Endothelial cell of coronary artery (primary cell): ENCODE measurements at places on chromosomes 2 and 18. TPM values are rescaled to one million over a fixed set of nuclear protein-coding genes. Genes with fewer than 3 reads are reported as not detected.

Gene ARMC9
- 19.6 and 26.1 TPM in 2 replicates for total RNA-seq

Gene DDX1
- 88.6 and 90.9 TPM in 2 replicates for total RNA-seq

Gene MDH1B
- 0.28 and 0.72 TPM in 2 replicates for total RNA-seq

Gene OTOF
- total RNA-seq: 0.09 TPM in 2 replicates

Gene CRACDL
- total RNA-seq: 7.0 and 8.7 TPM in 2 replicates

Gene C2orf78
- total RNA-seq: not detected in 2 replicates

Gene CROCC2
- not detected in 2 replicates for total RNA-seq
